ENCODE measurements at places on chromosomes 7 and 10.

GRCh38 chr10:54728511-54728910 is 72.5 kb downstream of the PCDH15 start:
- no peak for DNase-seq

DNA sequence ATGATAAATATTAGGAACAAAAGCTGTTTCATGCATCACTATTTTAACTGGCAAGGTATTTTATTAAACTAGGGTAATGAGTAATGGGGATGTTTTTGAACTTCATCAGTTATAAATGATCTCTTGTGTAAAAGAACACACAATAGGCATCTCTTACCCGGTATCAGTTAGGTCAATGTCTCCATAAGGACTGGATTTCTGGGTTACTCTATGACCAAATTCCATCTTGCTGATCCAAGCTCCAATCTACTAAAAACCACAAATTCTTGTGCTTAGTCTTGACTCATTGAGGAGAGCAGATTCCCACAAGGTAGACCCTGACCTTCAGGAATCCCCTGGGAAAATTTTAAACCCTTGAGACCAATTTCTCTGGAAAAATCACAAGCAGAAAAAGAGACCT is 1167.7 kb downstream of the XPNPEP1 start:
- DNase-seq, result peak; percentile 13

DNA sequence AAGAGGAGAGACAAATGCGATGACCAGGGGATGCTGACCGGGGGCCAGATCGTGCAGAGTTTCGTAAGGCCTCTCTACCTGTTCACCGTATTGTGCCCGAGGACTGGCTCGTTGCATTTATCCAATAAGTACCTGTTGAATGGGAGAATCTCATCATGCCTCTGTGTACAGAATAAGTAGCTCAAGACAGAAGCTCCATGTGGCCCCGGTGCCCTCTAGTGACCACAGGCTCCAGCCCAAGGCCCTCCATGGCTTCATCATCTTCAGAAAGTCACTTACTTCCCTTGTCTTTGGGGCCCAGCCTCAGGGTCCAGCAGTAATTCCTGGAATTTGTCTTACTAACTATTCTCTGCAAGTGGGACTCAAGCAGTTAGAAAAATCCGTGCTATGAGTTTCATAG is 151.0 kb downstream of the CHN2 start:
- DNase-seq, result peak; percentile 8

- DNase-seq, result no peak
Measured at GRCh38 chr7:36182854-36183604, 30.0 kb downstream of the EEPD1 start.

- DNase-seq, result no peak
Measured at GRCh38 chr10:128167926-128168520, 41.8 kb upstream of the MKI67 start.

- no peak for DNase-seq
Measured at GRCh38 chr7:152579070-152579469, 96.9 kb downstream of the XRCC2 start.

GRCh38 chr7:151390598-151391357 is 19.1 kb downstream of the WDR86 start:
- DNase-seq, result no peak

- no peak for DNase-seq
Measured at GRCh38 chr7:70505468-70505867, 626.5 kb upstream of the GALNT17 start.

DNA sequence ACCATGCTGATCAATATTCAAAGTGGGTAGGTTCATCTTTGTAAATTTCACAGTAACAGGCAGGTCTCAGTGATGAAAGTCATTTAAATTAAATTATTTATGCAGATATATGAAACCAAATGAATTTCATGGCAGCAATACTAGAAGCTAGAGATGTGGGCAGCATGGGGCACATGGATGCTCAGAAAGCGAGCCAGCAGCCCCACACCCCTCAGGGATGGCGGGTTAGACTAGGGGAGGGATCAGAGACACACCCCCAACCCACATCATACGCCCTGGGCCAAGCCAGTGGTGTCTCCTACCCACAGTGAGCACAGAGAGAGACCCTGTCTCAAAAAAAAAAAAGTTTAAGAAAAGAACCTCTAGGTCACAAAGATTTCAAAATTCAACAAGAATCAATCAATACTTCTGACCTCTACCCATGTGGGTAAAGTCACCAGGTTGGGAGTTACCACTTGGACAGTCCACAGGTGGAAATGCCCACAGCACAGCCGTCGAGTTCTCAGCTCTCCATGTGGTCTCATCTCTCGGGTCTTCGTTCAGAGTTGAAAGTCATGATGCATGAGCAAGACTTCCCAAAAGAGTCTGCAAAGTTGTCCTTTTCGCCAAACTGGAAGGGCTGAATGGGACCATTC is 79.3 kb upstream of the PPP2R2D start:
- DNase-seq, result no peak

GRCh38 chr10:83199374-83199773 is 939.9 kb upstream of the GHITM start:
- DNase-seq, result no peak

GRCh38 chr10:74888962-74889661 is 62.7 kb downstream of the KAT6B start:
- no peak for DNase-seq

DNA sequence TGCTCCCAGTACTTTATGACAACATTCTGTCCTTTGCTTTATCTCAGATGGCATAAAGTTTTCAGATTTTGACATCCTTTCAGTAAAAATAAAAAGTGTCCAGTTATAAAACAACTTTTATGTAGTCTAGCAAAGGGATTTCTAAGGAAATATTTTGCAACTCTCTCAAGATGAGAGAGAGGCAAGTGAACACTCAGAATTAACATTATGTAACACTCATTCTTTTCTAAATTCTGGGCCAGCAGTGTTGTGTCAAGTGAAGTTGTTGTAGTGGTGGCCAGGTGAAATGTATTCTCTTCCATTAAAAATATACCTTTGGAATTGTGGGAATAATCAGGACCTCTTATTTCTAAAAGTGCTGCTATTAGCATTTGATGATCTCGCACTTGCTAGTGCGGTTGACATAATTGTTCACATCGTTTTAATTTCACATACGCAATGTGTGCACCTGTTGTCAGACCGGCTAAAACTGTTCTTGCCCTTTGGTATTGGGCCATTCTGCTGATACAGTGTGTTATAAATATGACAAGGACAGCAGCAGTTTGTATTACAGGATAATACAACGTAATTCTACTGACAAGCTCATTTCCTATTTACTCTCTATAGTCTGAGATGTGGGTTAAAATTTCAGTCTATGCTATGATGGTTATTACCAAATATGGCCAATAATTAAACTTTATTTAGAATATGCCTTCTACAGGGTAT is 23.8 kb downstream of the CPED1 start:
- no peak for DNase-seq

GRCh38 chr10:114427124-114427852 is 23.0 kb upstream of the AFAP1L2 start:
- no peak for DNase-seq

- DNase-seq, result no peak
Measured at GRCh38 chr7:16061630-16062029, 359.7 kb downstream of the CRPPA start.

GRCh38 chr7:69219381-69219780 is 378.9 kb upstream of the AUTS2 start:
- peak; percentile 29 for DNase-seq

DNA sequence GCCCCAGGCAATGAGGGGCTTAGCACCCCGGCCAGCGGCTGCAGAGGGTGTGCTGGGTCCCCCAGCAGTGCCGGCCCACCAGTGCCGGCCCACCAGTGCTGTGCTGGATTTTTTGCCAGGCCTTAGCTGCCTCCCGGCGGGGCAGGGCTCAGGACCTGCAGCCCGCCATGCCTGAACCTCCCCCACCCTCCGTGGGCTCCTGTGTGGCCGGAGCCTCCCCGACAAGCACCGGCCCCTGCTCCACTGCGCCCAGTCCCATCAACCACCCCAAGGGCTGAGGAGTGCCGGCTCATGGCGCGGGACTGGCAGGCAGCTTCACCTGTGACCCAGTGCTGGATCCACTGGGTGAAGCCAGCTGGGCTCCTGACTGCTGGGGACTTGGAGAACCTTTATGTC is 3.5 kb upstream of the ACSL5 start:
- DNase-seq, result no peak

GRCh38 chr7:132393789-132394261 is 182.4 kb downstream of the PLXNA4 start:
- peak; percentile 90 for DNase-seq

DNA sequence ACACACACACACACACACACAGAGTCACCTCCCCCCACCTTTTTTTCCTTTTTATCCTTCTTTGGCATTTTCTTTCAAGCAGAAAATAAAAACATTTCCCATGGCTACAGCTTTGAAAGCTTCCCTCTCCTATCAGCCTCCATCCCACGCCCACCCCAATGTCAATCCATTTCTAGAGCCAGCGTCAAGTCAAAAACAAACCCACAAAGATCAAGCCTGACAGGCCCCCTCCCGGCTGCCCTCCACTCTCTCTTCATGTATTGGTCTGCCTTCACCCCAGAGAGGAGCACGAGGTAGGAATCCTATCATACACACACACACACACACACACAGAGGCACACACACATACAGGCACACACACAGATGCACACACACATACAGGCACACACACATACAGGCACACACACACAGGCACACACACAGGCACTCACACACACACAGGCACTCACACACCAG is 8.0 kb upstream of the TNRC18 start:
- no peak for DNase-seq

DNA sequence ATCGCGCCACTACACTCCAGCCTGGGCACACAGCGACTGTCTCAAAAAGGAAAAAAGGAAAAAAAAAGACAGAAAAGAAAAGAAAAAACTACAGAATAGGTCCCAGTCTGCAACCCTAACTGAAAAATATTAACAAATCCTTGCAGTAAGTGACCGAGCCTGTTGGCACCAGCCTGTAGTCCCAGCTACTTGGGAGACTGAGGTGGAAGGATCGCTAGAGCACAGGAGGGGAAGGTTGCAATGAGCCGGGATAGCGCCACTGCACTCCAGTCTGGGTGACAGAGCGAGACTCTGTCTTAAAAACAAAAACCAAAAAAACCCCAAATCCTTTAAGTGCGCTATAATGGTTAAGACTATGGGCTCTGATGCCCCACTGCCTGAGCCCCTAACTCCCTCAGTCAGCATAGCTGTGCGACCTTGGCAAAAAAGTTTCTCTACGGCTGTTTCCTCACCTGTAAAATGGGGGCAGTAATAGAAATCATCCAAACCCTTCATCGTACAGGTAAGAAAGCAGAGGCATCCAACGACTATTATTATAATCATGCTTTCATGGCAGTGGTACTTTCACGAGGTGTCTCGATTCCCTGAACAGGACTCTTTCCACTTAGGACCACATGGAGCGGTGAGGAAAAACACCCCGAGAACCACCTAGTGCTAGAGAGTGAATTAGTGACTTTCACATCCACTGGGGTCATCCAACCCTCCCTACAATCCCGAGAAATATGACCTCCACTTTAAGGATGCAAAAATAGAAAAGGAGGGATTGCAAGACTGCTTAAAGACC is 755 bp downstream of the TOMM7 start:
- peak; percentile 38 for DNase-seq

DNA sequence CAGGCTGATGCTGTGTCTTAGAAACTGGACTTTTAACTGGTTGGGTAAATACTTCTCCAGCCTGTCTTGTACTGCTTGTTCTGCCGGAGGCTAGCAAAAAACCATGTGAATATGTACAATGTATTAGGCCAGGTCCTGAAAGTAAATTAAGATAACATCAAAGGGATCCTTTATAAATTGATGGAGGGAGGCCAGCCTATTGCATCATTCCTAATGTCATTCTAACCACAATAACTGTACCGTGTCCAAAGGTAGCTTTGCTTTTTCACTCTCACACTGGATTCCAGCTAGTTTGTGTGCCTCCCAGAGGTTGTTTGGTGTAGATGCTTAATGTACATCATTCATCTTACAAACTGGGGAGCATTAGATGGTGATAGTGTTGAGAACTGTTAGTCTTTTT is 91.2 kb upstream of the SEM1 start:
- no peak for DNase-seq

GRCh38 chr10:95506056-95506737 is 55.0 kb downstream of the SORBS1 start:
- no peak for DNase-seq

DNA sequence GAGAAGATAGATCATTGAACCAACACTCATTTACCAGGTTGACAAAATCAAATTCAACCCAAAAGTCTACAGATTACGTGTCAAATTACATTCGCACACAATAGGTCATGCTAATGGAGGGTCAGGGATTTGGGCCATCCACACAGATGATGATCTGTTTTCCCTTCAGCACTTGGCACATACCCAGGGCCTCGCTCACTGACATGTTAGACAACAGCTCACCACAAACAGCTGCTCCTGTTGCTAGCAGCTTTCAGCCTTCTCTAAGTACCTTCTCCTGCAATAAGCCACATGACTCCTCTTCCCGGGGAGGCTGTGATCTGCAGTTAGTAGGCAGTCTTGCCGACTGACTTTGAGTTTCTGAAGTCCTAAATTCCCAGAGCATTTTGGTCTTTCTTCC is 18.4 kb downstream of the NKX2-3 start:
- DNase-seq, result peak; percentile 74

GRCh38 chr10:132057191-132057681 is 8.5 kb upstream of the JAKMIP3 start:
- no peak for DNase-seq

DNA sequence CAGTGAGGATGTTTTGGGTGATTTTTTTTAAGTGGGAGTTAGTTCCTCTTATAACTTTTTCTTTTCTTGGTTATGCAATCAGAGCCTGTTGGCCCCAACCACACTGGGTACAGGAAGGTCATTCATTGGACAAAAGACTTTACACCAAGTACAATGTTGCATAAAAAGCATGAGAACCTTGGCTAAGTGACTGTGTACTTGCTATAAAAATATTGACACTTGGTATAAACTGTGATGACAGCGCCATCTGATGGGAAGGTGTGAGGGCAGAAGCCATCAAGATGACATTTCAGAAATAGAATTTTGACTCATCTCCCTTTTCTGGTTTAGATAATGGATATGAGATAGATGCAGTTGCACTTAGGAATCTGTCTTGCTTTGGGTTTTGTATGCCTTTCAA is 126.4 kb upstream of the CCDC6 start:
- DNase-seq, result peak; percentile 41

DNA sequence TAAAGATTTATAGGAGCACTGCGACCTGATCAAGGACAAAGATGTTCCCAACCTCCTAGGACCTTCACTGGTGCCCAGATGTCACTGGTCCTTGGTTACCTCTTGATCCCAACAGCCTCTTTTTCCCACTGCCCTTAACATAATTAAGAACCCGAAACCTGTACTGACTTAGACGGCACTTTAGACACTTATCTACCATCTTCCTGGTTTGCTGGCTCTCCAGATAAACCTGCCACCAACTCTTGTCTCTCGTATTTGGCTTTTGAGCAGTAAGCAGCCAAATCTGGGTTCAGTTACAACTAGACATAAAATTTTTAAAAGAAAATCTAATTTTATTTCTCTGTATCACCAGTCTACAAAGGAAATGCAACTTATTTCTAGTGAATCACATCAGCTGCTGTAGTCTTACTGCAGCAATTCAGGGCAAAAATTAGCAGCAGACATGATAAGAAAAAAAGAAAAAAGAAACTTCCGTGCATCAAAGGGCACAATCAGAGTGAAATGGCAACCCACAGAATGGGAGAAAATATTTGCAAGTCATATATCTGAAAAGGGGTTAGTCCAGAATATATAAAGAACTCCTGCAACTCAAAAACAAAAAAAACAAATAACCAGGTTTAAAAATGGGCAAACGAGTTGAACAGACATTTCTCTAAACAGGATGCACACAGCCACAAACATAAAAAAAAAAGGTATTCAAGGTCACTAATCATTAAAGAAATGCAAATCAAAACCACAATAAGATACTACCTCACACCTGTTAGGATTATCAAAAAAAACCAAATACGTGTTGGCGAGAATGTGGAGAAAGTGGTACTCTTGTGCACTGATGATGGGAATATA is 9.4 kb downstream of the ASB13 start:
- DNase-seq, result no peak

GRCh38 chr10:11670381-11670780 is 58.9 kb upstream of the USP6NL start:
- no peak for DNase-seq
